ENCODE measurements at places on chromosomes 3 and 15.

DNA sequence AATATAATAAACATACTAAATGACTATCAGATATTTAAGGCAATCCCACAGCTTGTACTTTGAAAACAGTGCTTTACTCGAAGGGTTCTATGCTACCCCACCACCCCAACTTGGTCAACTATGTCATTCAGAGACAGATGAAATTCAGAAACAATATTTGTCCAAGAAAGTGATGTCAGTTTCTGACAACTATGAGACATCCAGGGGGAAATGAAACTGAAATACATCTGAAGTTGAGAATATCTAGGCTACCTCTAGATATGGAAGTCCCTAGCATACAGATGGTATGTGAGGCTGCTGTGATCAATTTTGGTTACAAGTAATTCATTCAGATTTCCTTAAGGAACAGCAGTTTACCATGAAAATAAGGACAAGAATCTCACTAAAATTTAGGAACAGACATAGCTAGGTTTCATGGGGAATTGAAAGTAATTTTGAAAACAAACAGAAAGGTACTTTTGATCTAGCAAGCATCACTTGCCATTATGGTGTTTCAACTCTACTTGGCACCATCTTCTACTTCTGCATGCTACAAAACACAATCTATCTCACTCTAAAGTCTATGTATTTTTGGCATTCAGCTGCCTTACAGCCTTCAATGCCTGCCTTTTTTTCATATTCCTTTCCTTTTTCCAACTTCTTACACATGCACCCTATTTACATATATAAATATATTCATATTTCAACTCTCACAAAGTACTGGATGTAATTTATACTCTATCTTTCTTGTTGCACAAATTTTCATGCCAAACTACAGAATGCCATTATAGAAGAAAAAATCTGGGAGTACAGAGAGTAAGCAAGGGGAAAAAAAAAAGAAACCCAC, 21.7 kb downstream of the ATG3 start:
- no peak for DNase-seq

DNA sequence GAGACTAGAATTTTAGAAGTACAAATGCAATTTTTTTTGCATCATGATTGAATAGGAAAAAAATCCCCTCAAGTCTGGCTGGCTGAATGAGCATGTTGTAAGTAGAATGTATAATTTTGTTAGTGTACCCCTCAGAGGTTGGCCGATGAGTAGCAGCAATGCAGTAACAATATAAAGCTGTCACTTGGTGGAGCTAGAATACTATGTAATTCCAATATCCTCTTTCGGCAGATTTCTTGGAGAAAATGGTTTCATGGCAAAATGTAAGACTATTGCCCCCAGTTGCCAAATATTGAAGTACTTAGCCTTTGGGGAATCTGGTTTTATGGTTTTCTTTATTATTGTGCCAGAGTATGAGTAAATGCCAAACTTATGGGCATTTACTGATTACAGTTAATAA, 39.8 kb upstream of the SGO1 start:
- DNase-seq = no peak

- no peak for DNase-seq
These were observed 74.1 kb downstream of the MESD start for GRCh38 chr15:80915472-80915871.

DNA sequence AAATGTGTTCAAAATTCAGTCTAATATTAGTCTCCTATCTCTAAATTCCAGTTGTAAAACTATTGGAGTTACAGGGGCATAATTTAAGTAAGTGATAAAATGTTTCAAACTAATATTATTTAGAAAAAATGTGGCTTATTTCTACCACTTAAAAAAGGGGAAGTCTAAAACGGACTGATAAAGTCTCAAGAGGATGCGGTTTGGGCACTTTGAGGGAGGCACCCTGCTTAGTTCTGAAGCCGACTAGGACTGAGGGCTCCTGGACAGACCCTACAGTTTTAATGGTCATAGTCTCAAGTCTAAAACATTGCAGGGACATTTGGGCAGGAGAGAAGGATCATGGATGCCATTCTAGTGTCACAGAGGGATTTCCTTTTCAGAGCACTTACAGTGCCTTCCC, 566.3 kb downstream of the NR2F2 start:
- no peak for DNase-seq

DNA sequence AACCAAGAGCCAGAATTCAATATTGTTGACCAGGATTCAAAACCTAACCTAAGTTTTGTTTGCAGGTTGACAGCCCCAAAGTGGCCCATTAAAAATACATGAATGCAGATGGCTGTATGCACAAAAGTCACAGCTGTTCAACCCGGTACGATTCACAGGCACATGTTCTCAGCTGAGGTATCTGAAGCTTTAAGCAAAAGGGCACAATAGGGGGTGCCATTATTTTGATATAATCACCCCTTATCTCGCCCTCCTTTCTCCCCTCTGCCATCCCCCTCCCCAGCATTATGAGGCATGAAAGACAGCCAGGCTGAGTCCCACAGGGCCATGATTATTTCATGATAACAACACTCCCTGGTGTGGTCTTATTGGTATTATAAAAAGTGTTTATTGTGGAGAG, 264.9 kb downstream of the EBLN2 start:
- DNase-seq = no peak

DNA sequence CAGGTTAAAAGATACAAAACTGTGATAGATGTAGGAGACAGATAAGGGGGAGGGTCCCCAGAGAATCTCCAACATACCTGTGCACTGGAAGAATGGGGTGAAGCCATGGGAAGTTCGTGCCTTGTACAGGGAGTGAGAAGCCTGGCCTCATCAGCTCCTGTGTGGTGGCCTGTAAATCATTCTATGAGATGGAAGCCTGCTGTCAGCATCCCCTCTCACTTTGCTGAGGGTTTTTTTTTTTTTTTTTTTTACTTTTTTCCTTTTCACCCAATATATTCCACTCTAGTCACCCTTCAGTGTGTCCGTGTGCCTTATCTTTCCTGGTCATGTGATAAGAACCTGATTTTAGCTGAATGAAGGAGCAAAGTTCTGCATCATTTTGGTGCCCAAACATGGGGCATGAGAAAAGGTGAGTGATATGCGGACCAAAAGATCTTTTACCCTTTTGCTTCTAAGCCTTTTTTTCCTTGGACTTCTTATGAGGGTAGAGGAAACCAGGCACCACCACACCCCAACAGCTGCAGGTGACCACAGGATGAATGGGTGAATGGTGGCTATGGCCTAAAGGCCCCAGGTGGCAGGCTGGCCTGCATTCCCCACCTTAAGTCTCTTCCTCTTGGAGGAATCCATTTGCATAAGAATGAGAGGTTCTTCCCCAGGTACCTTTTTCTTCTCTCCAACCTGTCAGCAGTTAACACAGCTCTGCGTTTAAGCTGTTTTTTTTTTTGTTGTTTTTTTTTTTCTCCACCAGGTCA, 1345.0 kb downstream of the NSUN3 start:
- DNase-seq = no peak

GRCh38 chr3:198080521-198081384, 120.7 kb downstream of the LMLN start:
- peak; percentile 91 for DNase-seq

DNA sequence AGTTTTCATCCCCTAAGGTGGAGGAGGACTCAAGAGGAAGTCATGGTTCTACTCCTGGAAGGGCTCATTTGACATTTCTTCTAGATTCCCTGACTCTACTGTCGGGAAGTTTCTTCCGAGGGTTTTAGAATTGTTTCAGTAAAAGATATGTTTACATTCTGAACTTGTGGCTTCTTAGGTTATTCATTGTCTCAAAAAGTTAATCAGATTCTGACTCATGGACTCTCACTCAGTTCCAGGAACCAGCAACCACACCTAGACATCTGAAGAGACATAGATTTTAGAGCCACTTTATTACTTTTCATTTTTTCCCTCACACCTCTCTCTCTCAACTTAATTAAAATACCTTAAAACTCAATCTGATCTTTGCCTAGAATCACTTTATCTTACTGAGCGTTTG, 862.6 kb downstream of the AGBL1 start:
- no peak for DNase-seq

DNA sequence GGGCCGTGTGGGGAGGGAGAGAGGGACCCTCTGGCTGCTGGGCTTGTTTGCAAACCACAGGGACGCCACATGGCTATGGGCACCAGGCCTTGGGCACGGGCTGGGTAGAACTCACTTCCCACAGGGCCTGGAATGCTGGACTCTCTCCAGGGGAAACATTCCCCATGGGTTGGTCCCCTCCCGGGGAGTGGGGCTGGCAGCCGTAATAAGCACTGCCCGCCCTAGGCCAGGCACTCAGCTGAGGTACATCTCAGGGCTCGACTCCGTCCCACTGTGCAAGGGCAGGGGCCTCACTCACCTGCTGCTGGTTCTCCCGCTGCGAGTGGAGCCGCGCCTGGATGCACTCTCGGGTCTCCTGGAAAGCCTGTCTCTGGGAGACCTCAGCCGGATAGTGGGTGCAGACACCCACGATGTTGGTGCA, 96.7 kb downstream of the ADCY5 start:
- DNase-seq = no peak

GRCh38 chr3:163056874-163057497, 1560.4 kb downstream of the OTOL1 start:
- DNase-seq = peak; percentile 57

DNA sequence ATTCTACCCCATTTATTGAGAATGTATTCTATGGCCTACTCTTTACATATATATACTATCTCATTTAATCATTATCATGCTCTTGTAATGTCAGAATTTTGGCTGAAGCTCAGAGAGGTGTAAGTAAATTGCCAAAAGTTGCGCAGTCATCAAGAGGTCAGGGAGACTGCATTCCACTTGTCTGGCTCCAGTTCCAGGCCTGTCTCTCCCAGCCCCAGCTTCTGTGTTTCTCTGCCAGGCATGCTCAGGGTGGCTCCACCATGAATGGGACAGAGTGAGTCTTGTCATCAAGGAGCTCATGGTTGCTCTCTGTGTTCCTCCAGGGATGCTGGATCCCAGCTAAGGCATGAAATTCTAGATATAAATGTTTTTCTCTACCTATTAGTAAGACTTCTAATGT, 635.1 kb upstream of the MDFIC2 start:
- DNase-seq = no peak

DNA sequence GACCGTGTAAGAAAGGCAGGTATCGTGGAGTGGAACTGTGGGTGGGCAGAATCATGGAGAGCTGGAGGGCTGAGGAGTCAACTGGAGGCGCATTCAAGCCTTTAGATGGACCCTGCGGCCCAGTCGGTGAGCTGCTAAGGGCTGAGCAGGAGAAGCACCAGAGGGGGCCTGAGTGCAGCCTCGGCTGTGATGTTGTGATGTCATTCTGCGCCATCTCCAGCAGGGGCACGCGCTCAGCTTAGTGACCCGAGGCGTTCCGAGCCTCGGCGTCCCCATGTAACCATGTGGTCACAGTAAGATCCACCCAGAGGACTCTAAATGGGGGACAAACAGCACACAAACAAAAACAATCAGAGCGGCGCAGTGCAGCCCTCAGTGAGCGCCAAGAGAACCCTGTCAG, 76.8 kb downstream of the VGLL4 start:
- no peak for DNase-seq

DNA sequence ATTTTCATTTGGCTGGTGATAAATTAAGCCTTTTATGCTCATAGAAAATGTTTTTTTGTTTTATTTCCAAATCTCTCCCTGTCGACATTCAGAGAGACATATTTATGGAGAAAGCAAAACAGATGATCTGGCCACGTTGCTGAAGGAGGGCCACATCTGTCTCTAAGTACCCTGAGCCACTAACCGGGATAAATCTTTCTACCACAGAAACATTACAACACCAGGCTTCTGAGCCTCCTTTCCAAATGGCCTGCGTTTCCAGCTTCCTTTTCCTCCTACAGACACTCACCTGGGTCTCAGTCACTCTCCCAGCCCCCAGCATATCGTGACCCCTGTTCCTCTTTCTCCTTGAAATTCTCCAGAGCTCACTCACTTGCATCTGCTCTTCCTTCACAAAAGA, 161.0 kb downstream of the ARRDC4 start:
- no peak for DNase-seq

GRCh38 chr3:46208167-46208704, at the start of gene CCR1:
Gene CCR1 (minus strand): TSS chr3:46208313. CDS start chr3:46204313, 4,000 bp downstream.
- DNase-seq = peak; percentile 13

- no peak for DNase-seq
These were observed 3.8 kb downstream of the ZMAT3 start for GRCh38 chr3:179067839-179068238.

DNA sequence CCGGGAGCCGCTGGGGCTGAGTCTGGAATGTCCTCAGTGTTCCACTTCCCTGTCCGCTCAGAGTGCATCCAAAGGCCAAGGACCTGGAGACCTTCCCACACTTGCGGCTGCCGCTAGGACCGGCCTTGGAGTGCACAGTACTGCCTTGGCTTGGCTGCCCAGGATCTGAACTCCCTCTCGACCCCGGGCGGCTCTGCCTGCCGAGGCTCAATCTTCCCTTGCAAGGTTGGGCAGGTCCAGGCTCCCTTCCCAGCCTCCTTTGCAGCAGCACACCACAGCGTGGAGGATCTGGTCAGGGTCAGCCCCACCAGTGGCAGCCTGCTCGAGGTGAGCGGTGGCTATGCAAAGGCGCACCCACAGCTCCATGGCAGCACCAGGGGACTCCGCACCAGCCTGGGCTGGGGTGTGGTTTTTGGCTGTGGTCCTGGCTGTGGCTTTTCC, 69.2 kb downstream of the PLXNA1 start:
- no peak for DNase-seq

DNA sequence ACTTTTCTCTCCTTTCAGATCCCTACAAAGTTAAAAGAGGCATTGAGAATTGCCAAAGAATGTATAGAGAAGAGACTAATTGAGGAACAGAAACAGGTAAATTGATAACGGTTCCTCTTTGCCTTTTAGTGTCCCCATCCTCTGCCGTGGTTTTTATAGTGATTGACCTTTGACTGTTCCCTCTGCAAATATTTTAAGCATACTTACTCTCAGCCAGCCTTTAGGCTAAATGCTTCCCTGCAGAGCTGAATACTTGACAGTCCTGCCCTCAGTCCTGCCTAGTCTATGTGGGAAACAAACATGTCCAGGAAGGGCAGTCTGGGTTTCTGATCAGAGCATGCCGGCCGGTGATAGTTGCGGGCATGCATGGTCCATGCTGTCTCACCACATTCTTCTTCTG, 24.7 kb downstream of the PDHB start:
- DNase-seq = no peak

GRCh38 chr3:75737831-75738493, 47.4 kb downstream of the ZNF717 start:
- DNase-seq = no peak

DNA sequence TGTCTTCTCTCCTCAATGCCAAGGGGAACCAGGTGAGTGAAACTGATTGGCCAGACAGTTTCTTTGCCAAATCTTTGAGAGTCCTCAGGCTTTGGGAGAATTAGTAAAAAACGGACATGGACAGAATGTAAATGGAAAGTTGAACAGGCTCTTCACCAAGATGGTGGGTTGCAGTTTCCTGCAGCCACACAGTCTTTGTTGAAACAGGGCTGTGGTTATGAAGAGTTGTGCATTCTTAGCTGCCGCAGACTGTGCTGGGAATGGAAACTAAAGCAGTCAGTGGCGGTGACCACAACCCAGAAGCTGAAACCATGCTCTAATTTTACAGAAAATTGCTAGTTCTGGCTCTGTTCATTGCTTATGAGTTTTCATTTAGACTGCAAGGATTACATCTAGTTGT, 42.1 kb upstream of the TASOR start:
- no peak for DNase-seq

GRCh38 chr3:49469037-49469935, 781 bp upstream of the DAG1 start:
- DNase-seq = peak; percentile 71

Data from nephron progenitor cell (in vitro differentiated cells).